Daoy (cell line): ENCODE measurements at places on chromosomes 12 and 14.
A peak's percentile ranks its signal among the peaks of the same experiment; 100 is the strongest.

DNA sequence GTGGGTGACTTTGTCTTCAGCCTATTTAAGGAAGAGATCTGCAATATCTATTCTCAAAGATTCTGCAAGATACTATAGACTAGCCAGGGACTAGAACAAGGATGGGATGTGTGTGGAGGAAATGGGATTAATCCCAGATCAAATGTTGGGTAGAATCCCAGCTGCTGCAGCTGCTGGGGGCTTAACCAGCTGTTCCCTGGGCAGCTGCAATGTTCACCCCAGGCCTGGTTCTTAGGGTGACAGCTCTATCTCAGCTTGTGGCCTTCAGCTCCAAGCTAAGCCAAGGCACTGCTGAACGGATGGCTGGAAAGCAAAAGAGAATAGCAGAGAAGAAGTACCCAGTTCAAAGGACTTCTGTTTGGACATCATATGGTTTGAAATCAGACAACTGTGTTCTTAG is 10.0 kb upstream of the RHEBL1 start:
- no peak for DNase-seq

GRCh38 chr14:77498120-77498979 is at the start of gene ISM2:
Gene ISM2, minus strand, starts transcription at chr14:77498816. Its CDS starts 23 bp downstream, at chr14:77498793.
- DNase-seq, result peak; percentile 50

GRCh38 chr14:102505000-102505619 is 4.5 kb downstream of the ANKRD9 start:
- no peak for DNase-seq

- DNase-seq, result no peak
Measured at GRCh38 chr14:100449225-100449987, 126.3 kb downstream of the SLC25A47 start.

- no peak for DNase-seq
Measured at GRCh38 chr12:112005419-112006395, 7.3 kb downstream of the TMEM116 start.

GRCh38 chr14:64953310-64953654 is 10.7 kb upstream of the GPX2 start:
- no peak for DNase-seq

- DNase-seq, result no peak
Measured at GRCh38 chr14:51901475-51902024, 41.1 kb downstream of the GNG2 start.

GRCh38 chr14:69626132-69626500 is 14.7 kb downstream of the SUSD6 start:
- DNase-seq, result no peak
